ENCODE measurements at places on chromosomes 12 and 14.
A peak's percentile ranks its signal among the peaks of the same experiment; 100 is the strongest.

- peak; percentile 30 for DNase-seq
Observed at GRCh38 chr14:64717870-64718269, 13.6 kb downstream of the PLEKHG3 start.

DNA sequence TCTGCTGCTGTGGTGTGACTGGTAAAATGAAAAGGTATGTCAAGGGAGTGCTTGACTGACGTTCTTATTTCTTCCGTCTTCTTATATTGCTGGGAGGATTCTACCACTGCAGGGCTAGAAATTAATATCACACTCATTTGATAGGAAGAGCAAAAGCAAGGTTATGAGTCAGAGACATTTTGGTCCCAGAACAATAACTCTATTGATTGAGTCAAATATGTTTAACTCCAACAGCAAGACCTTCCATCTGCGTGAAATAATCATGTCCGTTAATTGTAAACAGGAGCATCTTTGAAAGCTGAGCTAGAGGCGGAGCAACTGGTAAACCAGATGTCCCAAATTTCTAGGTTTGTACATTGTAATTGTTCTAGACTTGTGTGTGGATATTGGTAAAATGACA, 1293.6 kb downstream of the AACS start:
- no peak for DNase-seq

GRCh38 chr14:70098250-70098809, 90.4 kb downstream of the SLC8A3 start:
- DNase-seq, result no peak

DNA sequence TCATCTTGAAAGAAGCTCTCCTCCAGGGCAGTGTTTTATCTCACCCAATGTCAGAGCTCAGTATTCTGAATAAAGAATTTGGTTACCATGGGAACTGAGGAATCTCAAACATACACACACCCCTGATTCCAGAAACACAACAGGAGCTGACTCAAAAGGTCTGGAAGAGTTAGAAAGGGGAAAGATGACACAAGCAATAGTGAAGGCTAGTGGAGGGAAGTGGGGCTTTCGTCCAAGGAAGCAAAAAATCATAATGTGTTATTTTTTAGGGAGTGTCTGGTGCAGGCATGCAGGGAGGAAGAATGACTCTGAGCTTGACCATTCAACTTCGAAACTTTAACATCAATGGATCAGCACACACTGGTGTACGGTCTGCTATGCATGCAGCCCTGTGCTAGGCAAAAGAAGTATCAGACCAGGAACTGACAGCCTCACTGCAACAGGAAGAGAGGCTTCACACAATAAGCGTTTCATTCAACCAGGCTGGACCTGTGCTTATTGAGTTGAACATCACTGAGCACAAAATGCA, 20.3 kb downstream of the HEBP1 start:
- peak; percentile 66 for DNase-seq

DNA sequence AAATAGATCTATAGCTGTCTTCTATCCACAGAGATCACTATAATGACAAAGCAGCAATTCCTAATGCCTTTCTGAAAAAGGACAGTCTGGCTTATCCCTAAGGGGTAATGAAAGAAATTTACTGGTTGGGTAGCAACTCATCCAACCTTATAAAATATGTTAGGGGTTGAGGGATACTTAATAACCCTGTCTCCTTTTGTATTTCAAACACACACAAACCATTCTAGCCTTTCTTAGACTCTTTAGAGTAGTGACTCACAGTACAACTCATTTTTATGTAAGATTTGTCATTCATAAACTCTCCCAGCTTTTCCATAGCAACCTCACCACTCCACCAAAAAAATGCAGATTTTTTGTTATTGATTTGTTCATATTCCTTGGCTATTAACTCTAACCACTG, 167.9 kb downstream of the FSCB start:
- no peak for DNase-seq

DNA sequence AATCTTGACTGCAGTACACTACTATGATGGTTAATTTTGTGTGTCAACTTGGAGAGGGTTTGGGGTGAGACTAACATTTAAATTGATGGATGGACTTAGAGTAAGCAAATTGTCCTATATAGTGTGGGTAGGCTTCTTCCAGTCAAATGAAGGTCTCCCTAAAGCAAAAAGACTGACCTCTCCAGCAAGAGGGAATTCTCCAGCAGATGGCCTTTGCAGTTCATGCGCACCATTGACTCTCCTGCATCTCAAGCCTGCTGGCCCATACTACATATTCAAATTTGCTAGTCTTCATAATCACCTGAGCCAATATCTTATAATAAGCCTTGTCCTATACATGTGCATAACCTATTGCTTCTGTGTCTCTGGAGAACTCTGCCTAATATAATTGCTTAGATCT, 260.2 kb downstream of the RERGL start:
- DNase-seq, result no peak

DNA sequence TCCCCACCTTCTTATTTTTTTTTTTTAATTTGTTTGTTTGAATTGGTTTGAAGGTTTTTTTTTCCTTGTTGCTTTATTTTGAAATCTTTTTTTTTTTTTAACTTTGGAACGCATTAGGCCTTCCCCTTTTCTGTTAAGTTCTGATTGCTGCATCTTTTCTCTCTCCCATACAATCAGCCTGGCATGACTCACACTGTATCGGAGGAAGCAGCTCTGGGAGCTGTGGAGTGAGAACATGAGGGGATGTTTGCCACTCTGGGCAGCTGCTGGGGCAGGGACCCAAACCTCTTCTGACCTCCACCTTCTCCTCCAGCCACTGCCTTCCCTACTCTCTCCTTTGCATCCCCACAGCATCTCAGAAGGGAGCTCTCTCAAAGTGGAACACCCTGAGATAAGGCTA, 160.3 kb upstream of the FKBP4 start:
- DNase-seq, result no peak

DNA sequence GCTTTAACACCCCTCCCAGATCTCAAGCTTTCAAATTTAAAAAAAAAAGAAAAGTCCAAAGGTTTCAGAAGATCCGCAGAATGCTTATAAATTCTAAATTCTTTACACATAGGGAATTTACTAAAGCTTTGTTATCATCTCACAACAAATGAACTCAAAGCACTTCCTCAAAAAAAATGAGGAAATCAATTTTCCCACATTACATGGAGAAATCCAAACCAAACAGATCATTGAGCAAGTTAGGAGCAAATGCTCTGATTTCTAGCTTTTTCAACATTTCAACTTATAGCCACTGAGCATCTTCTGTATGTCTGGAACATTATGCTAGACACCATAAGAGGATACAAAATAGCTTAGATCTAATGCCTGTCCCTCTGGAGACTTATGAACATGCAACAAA, 161.0 kb downstream of the CEP128 start:
- DNase-seq, result no peak

GRCh38 chr14:98822917-98823316, 449.1 kb downstream of the BCL11B start:
- DNase-seq, result no peak

DNA sequence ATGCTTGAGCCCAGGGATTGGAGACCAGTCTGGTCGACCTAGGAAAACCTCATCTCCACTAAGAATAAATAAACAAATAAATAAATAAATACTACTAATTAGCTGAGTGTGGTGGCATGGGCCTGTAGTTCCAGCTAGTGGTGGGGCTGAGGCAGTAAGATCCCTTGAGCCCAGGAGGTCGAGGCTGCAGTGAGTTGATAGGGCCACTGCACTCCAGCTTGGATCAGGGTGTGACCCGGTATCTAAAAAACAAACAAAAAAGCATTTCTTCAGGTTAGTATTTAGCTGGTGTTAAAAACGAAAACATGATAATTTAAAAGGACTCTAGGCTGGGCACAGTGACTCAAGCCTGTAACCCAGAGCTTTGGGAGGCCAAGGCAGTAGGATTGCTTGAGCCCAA, 1.2 kb upstream of the FGD4 start:
- no peak for DNase-seq

DNA sequence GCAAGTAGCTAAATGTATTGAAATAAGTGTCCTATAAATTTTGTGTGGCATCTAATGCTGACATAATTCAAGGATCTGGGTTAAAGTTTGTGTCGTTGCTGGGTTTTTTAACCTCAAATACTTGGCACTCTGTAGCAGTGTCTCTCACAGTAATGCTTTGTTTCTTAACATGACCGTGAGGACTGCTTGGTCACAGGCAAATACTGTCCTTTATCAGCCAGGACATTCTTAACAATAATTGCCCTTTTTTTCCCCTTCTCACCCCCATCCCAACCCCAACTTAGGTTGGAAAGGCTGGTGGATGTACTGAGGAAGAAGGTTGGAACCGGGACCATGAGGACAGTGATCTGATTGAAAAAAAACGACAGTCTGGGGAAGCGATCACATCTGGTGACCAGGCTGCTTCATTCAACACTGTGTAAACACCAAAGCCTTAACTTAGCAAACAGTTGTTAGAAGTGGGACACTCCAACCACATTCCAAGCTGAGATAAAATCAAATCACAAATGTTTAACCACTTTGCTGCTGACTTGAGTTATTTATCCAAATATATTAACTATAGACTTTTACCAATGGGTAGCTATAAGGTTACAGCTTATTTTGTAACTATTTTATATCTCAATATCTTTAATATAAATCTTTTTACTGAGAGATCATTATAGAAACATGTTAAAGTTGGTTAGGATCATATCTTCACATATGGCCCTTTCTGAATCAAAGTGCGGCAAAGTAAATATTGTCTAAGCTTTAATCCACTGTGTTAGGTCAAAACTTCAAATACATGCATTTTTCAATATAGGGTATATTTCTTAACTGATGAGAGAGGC, 48.2 kb downstream of the FOXA1 start:
- no peak for DNase-seq

GRCh38 chr12:57610554-57611107, 604 bp upstream of the ARHGEF25 start:
- no peak for DNase-seq
